ENCODE measurements at places on chromosomes 3 and 15. TPM values are rescaled to one million over a fixed set of nuclear protein-coding genes. Genes with fewer than 3 reads are reported as not detected.

The RARB gene
- not detected for total RNA-seq

The RYR3 gene
- not detected for total RNA-seq

The ADAMTS17 gene
- 4.1 TPM for total RNA-seq

The TP63 gene
- 0.35 TPM for total RNA-seq

The BDH1 gene
- total RNA-seq, result 58.7 TPM

The ROBO2 gene
- not detected for total RNA-seq

The HHLA2 gene
- total RNA-seq, result 1.4 TPM

DNA sequence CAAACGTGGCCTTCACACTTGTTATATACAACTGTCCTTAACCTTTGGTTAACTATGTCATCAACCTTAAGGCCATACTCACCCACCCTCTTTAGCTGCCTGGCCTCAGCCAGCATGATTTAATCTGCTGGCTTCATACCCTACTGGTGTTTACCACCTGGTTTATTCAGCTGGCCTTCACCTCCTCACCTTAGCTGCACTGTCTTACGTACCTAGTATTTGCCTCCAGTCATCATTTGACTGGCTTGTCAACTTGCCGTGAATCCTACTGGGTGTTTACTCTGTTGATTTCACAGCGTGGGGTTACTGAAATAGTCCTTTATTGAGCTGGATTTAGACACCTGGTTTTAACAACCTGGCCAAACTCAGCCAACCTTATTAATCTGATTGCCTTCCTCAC is 102.8 kb downstream of the IL12A start:
- DNase-seq, result no peak
- H3K4me3 ChIP-seq, result no peak overlapping the region
- H3K27me3 ChIP-seq, result no peaks in the 10 kb centered on the region
- H3K4me1 ChIP-seq, result no peaks in the 10 kb centered on the region

GRCh38 chr3:29004885-29005599 is 275.8 kb upstream of the RBMS3 start:
- no peak for DNase-seq
- H3K4me3 ChIP-seq, result no peak overlapping the region
- H3K36me3 ChIP-seq, result no peaks in the 10 kb centered on the region
- H3K27ac ChIP-seq, result no peak overlapping the region
- no peaks in the 10 kb centered on the region for H3K27me3 ChIP-seq
- H3K4me1 ChIP-seq, result no peaks in the 10 kb centered on the region

GRCh38 chr3:173902871-173903270 is 505.3 kb downstream of the NLGN1 start:
- no peaks in the 10 kb centered on the region for H3K4me1 ChIP-seq
- no peaks in the 10 kb centered on the region for H3K27me3 ChIP-seq
- H3K36me3 ChIP-seq, result no peaks in the 10 kb centered on the region

- no peaks in the 10 kb centered on the region for H3K4me1 ChIP-seq
- no peak overlapping the region for H3K4me3 ChIP-seq
- DNase-seq, result no peak
- no peaks in the 10 kb centered on the region for H3K27me3 ChIP-seq
Measured at GRCh38 chr3:143139762-143140161, 20.2 kb downstream of the CHST2 start.

DNA sequence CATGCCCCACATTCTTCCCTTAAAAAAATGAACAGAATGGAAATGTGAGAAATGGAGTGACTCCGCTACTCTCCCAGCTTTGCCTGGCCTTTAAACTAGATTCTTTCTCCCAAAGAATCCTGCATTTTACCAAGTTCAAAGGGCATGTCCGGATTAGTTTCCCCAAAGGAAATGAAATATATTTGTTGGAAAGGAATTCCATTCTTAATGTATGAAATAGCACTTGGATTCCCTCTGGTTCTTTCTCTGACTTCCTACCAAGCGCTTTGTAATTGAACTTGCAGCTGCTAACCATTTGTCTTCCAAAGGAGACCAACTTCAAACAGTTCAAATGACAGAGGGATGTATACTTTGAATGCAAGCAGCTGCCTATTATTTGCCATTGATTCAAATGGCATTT is 18.9 kb downstream of the MAP2K1 start:
- no peak for DNase-seq
- H3K36me3 ChIP-seq, result peaks cover 42% of the 10 kb centered on the region
- no peak overlapping the region for H3K27ac ChIP-seq

- H3K36me3 ChIP-seq, result peaks cover 47% of the 10 kb centered on the region
- peaks cover 65% of the 10 kb centered on the region for H3K4me1 ChIP-seq
Measured at GRCh38 chr15:64501396-64501715, 41.0 kb downstream of the ZNF609 start.

DNA sequence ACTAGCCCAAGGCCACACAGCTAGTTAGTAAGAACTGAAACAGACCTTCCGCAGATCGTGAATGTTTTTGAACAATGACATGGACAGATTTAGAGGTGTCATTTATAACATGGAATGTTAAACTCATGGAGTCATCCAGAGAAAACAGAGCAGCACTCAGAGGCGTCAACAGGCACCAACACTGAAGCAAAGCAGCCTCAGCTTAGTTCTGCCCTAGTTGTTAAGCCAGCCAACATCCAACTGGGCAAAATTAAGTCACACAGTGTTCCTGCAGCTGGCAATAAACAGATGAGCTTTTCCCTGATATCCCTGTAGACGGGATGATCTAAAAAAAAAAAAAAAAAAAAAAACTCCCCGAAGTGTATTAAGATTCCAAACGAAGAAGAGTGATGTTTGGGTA is 13.6 kb downstream of the DCLK3 start:
- H3K36me3 ChIP-seq, result no peaks in the 10 kb centered on the region
- no peak for DNase-seq
- H3K4me3 ChIP-seq, result no peak overlapping the region
- peaks cover 17% of the 10 kb centered on the region for H3K27me3 ChIP-seq
- H3K4me1 ChIP-seq, result no peaks in the 10 kb centered on the region
- no peak overlapping the region for H3K27ac ChIP-seq

DNA sequence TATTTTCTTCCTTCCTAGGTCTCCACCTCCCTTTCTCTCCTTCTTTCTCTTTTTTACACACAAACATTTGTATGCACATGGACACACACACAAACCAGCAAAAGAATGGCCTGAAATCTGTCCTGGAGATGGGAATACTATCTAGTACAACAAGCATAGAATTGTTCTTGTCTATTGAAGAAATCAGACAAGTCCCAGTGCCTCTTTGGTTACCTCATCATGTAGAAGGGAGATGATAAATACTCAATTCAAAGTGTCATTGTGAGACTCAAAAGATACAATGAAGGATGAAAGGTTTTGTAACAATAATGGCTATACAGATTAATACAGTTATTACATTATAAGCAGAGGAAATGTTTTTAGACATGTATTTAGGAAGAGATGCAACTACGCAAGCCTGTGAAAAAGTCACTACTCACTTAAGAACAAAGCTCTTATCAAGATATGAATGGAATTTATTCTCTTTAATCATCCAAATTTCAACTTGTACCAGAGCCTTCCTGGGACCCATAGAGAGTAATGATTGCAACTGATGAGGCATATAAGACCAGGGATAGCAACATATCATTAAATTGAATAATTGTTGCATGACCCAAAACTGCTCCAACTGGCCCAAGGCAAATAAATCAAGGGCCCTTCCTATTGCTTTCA is 43.2 kb downstream of the P3H2 start:
- DNase-seq, result no peak
- no peak overlapping the region for H3K27ac ChIP-seq
- H3K4me3 ChIP-seq, result no peak overlapping the region
- H3K4me1 ChIP-seq, result no peaks in the 10 kb centered on the region

- H3K36me3 ChIP-seq, result no peaks in the 10 kb centered on the region
- H3K27ac ChIP-seq, result no peak overlapping the region
- H3K4me3 ChIP-seq, result peak overlapping the region; percentile 72
Measured at GRCh38 chr3:111999484-112000324, 982 bp downstream of the TAGLN3 start.

GRCh38 chr3:138914870-138915502 is 32.0 kb downstream of the FOXL2 start:
- H3K27ac ChIP-seq, result no peak overlapping the region
- peaks cover 11% of the 10 kb centered on the region for H3K27me3 ChIP-seq
- H3K36me3 ChIP-seq, result no peaks in the 10 kb centered on the region
- peak overlapping the region; percentile 74 for H3K4me3 ChIP-seq
- DNase-seq, result no peak

DNA sequence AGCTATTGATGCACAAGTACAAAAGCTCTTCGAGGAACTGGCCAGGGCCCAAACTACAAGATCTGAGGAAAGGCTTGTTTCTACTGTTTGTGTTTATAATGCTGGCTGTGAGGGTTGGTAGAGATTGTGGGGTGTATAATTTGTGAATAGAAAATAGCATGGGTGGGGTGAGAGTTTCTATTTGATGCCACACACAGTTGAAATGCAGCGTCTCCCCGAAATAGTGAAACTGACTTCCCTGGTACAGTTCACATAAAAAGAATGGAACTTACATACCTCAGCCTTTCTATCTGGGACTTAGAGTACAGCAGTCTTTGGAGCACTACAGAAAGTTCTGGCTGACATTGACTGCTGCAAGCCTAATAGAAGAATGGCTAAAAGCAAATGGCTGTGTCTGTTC is 91.3 kb downstream of the DTWD1 start:
- no peak for DNase-seq
- H3K27ac ChIP-seq, result no peak overlapping the region
- no peak overlapping the region for H3K4me3 ChIP-seq

DNA sequence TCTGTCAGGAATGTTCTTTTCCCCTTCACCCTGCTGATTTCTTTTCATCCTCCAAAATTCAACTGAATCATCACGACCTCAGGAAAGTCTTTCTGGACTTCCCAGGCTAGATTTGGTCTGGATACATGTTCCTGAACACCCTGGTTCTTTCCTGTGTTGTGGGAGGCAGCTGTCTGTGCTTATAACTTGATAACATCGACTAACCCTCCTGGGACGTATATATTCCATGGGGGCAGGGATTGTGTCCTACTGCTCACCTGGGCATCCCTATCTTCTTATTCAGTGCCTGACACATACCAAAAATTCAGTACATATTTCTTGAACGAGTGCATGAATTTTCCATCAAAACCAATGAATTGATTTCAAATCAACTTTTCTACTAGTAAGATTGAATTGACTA is 47.6 kb upstream of the MEF2A start:
- no peaks in the 10 kb centered on the region for H3K27me3 ChIP-seq
- no peak overlapping the region for H3K27ac ChIP-seq
- H3K4me1 ChIP-seq, result no peaks in the 10 kb centered on the region
- no peaks in the 10 kb centered on the region for H3K36me3 ChIP-seq
- no peak overlapping the region for H3K4me3 ChIP-seq

DNA sequence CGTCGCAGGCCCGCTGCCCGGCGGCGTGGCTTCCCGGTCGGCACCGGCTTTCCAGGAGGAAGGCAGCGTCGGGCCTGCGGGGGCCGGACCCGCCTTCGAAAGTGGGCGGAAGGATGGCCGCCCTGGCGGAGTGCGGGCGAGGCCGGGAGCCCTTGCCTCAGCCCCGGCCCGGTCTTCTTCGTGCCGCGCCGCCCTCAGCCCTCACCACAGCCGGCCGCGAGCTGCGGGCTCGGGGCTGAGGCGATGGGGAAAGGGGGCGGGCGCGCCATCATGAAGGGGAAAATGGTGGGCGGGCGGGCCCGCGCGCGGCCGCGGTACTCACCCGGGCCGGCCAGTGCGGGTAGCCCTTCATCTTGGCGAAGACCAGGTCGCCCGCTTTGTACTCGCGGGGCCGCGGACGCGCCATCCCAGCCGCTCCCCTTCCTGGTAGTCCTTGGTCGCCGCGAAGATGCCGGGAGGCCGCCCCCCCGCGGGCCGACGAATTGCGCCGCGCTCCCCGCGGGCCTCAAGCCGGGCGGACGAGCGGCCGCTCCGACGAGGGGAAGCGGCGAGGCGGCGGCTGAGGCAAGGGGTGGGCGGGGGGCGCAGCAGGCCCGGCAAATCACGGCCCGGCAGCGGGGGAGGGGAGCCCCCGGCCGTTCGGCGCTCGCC is 489 bp downstream of the HDGFL3 start:
- H3K36me3 ChIP-seq, result peaks cover 3% of the 10 kb centered on the region
- peaks cover 38% of the 10 kb centered on the region for H3K27me3 ChIP-seq
- peak; percentile 13 for DNase-seq
- peak overlapping the region; percentile 9 for H3K4me3 ChIP-seq
- H3K27ac ChIP-seq, result no peak overlapping the region
- peaks cover 11% of the 10 kb centered on the region for H3K4me1 ChIP-seq

- H3K36me3 ChIP-seq, result peaks cover 55% of the 10 kb centered on the region
- peak; percentile 54 for DNase-seq
- H3K4me1 ChIP-seq, result peaks cover 23% of the 10 kb centered on the region
- H3K4me3 ChIP-seq, result no peak overlapping the region
Measured at GRCh38 chr15:43376017-43376705, 5.3 kb downstream of the TUBGCP4 start.

GRCh38 chr3:95707268-95707667 is 1107.1 kb upstream of the EPHA6 start:
- H3K27ac ChIP-seq, result no peak overlapping the region
- H3K36me3 ChIP-seq, result no peaks in the 10 kb centered on the region
- H3K4me3 ChIP-seq, result no peak overlapping the region
- H3K4me1 ChIP-seq, result peaks cover 3% of the 10 kb centered on the region
- H3K27me3 ChIP-seq, result no peaks in the 10 kb centered on the region

GRCh38 chr15:73078722-73079121 is 26.5 kb downstream of the NEO1 start:
- no peak overlapping the region for H3K4me3 ChIP-seq
- no peak for DNase-seq
- H3K27me3 ChIP-seq, result peaks cover 6% of the 10 kb centered on the region
- no peak overlapping the region for H3K27ac ChIP-seq
- no peaks in the 10 kb centered on the region for H3K4me1 ChIP-seq
- H3K36me3 ChIP-seq, result no peaks in the 10 kb centered on the region

- DNase-seq, result no peak
- H3K4me1 ChIP-seq, result no peaks in the 10 kb centered on the region
- no peaks in the 10 kb centered on the region for H3K36me3 ChIP-seq
- no peaks in the 10 kb centered on the region for H3K27me3 ChIP-seq
- no peak overlapping the region for H3K27ac ChIP-seq
Measured at GRCh38 chr3:181917027-181917426, 205.3 kb downstream of the SOX2 start.

DNA sequence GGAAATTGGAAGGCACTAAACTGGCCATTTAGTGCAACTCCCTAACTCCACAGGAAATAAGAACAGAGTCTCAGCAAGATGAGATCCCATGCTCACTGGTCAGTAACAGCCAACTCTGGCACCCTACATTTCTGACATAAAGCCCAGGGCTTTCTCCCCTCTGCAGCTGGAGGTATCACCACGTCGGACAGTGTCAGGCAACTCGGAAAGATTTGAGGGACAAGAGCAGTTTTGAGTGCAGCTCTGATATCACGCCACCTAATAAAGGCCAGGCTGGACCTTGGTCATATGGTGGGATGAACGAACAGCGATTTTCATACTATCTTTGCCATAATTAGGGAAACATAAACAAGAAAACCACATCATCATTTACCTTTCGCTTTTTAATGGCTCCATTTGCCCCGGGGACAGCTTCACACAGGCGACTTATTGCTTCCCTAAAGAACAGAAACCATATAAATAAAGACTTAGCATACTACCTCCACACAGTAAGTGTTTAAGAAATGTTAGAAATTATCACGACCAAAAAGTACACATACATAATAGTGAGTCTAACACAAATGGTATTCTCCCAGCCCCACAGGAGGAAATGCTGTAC is 12.5 kb downstream of the EID1 start:
- DNase-seq, result no peak
- H3K4me3 ChIP-seq, result no peak overlapping the region
- no peaks in the 10 kb centered on the region for H3K36me3 ChIP-seq
- H3K4me1 ChIP-seq, result peaks cover 8% of the 10 kb centered on the region

Data from activated CD4-positive, alpha-beta T cell treated with anti-CD3 and anti-CD28 coated beads, Interleukin-2, amount 10 ng/mL, durations not matched to agents 7 days and 5 days (primary cell).